ENCODE measurements at places on chromosomes 12 and 14.

- DNase-seq, result no peak
Observed at GRCh38 chr14:52589646-52590045, 37.0 kb downstream of the GPR137C start.

DNA sequence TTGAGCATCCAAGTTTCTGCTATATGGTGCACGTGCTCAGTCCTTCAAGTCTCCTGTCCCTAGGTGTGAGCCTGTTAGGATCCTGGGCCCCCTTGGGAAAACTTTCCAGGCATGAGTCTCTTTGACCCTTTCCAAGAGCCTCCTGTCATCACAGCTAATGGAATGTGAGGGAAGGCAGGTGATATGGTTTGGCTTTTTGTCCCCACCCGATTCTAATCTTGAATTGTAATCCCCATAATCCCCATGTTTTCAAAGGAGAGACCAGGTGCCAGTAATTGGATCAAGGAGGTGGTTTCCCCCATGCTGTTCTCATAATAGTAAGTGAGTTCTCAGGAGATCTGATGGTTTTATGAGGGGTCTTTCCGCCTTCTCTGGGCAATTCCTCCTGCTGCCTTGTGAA is 265.5 kb downstream of the ATP23 start:
- DNase-seq, result no peak

GRCh38 chr14:42508209-42508946 is 901.7 kb downstream of the LRFN5 start:
- no peak for DNase-seq

DNA sequence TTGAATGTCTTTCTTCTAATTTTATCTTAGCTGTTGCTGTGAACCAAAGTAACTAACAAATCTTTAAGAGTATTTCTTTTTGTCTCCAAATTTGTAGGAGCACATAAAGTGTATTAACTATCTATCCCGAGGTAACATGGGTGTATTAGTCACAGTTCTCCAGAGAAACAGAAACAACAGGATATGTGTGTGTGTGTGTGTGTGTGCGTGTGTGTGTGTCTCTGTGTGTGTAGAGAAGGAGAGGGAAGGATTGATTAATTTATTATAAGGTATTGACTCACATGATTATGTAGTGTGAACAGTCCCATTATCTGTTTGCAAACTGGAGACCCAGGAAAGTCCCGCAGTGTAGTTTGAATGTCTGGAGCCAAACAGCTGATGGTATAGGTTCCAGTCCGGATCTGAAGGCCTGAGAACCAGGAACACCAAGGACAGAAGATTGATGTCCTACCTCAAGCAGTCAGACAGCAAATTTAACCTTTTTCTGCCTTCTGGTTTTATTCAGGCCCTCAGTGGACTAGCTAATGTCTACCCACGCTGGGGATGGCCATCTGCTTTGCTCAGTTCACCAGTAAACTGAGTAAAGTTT is 14.4 kb downstream of the G2E3 start:
- no peak for DNase-seq

- no peak for DNase-seq
Observed at GRCh38 chr12:79055926-79056674, 191.5 kb downstream of the SYT1 start.

GRCh38 chr14:36771028-36771640 is 109.5 kb downstream of the PAX9 start:
- DNase-seq, result no peak

- peak; percentile 35 for DNase-seq
Observed at GRCh38 chr14:101301011-101301410, 260.3 kb upstream of the DIO3 start.

DNA sequence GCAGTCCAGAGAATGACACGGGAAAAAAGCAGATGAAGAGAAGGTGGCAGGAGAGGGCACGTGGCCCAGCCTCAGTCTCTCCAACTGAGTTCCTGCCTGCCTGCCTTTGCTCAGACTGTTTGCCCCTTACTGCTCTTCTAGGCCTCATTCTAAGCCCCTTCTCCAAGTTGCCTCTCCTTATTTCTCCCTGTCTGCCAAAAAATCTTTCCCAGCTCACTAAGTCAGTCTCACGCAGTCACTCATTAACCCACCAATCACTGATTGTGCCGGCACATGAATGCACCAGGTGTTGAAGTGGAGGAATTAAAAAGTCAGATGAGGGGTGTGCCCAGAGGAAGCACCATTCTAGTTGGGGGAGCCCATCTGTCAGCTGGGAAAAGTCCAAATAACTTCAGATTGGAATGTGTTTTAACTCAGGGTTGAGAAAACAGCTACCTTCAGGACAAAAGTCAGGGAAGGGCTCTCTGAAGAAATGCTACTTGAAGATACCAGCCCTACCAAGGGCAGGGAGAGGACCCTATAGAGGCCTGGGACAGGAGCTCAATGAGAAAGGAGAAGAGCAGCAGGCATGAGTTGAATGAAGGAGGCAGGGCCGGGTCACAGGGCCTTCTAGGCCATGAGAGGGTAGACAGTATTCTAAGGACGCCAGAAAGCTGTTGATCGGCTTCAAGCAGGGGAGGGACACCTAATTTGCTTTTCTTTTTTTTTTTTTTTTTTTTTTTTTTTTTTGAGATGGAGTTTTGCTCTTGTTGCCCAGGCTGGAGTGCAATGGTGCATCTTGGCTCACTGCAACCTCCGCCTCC is 40.9 kb downstream of the DAD1 start:
- no peak for DNase-seq

DNA sequence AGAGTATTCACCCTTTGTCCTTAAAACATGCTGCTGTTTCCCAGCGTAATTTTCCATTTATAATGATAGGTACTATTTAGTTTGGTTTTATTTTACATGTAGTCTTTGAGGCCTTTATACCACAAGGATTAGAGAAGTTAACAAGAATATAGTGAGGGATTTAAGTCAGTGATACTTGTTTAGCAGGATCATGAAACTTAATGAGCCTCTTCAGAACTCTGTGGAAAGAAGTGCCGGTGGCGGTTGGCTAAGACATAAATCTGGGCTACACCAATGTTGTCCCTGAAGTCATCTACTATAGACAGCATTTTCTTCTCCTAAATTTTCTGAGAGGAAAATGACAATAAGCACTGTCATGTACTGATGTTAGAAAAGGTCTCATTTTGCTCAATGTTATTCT is 1226.0 kb upstream of the SEL1L start:
- DNase-seq, result no peak

Measured in H7 (cell line).